Osteocyte (in vitro differentiated cells): ENCODE measurements at places on chromosomes 7 and 10.

DNA sequence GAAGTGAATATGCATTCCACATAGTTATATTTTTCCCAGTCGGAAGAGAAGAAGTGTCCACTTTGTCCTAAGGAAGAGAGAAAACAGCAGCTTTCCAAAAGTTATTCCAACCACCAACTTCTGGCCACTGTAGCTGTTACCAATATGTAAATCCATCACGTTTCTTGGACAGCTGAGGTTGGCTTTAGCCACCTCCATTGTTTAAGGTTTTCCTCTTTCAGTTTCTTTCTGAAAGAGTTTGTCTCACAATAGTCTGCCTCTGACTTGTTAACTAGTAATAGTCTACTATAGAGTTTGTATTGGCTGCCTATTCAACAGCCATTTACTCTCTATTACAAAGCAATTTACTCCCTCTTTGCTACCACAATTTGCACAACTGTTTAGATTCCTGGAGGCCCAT lies 457.6 kb upstream of the LRRN3 start:
- DNase-seq, result no peak

GRCh38 chr7:122258971-122259370 lies 45.6 kb downstream of the FEZF1 start:
- no peak for DNase-seq

DNA sequence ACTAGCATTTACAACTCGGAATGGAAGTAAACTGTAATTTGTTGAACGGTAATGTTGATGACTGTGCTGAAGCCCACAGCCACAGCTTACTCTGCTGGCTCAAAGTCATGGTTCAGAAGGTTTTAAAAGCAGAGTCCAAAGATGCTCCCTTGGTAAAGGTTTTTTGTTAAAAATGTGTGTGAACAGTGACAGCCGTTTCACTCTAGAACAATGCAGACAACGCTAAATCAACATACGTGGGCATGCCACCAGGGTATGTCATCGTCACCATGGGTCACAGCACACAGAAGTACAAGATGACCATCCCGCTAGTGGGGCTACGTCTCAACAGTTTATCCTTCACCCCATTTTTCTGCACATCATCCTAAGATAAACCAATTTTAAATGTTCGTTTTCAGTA lies 106.5 kb upstream of the LANCL2 start:
- DNase-seq, result no peak

GRCh38 chr10:99329304-99329553 lies at the start of gene CNNM1:
TSS of gene CNNM1 (plus strand) at chr10:99329356. CDS start at chr10:99329388, 32 bp downstream.
- DNase-seq, result no peak

DNA sequence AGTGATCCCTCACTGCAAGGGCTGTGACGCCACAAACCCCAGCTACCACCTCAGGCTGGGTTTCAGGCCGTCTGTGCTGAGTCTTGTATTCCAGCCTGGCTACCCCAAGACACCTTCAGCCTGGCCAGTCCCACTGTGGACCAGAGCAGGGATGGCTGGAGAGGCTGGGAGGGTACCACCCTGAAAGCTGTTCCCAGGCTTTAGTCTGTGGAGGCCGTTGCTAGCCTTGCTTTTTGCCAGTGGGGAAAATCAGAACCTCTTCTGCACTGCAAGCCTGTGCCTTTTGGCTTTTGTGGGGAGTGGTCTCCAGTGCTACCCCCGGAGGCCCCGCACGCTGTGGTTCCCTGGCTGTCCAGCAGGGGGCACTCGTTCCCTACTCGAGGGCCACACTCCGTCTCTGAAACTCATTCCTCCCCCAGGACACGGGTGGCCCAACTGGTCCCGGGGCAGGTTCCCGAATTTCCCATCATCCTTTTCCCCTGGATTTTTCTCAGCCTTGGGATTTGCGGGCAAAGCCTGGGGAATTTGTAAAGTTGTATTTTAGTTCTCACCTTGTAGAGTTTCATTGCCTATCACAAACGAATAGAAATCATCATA lies 128.4 kb upstream of the BTBD16 start:
- DNase-seq, result no peak

DNA sequence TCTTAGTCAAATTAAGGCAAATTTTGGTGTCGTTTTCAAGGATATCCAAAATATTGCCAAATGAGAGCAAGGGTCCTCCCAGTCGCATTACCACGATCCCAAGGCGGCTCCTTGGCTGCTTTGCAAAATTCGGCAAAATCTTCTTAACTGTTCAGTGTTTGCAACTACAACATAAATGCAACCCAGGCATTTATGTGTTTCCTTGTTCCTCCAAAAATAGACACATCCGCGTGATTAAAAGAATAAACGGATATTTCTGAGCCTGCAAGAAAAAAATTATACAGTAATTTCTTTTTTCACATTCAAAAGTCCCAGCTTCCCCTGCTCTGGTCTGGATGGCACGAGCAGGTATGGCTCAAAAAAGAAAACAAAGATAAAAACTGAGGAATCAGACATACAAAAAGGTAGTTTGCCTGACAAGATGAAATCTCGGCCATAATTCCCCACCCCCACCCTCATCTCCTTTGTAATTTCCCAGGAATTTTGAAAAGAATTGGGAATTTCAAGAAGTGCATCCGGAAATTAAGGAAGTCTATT lies 6.0 kb downstream of the SKIDA1 start:
- DNase-seq, result no peak

DNA sequence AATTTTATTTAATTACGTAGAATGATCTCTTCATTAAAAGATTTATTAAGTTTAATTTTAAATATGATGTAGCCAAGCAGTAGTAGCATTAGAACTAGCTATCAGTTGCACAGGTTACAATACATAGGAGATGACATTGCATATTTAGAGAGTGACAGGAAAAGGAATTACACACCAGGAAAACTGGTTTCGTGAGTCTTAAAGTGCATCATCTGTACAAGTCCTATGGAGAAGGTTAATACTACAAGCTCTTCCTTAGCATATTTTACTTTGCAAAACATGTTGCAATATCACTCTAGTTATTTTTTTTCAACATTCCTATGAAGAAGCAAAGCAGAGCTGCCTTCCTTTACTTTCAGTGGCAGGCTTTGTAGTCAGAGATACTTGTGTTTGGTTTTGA lies 20.2 kb upstream of the SEM1 start:
- no peak for DNase-seq

DNA sequence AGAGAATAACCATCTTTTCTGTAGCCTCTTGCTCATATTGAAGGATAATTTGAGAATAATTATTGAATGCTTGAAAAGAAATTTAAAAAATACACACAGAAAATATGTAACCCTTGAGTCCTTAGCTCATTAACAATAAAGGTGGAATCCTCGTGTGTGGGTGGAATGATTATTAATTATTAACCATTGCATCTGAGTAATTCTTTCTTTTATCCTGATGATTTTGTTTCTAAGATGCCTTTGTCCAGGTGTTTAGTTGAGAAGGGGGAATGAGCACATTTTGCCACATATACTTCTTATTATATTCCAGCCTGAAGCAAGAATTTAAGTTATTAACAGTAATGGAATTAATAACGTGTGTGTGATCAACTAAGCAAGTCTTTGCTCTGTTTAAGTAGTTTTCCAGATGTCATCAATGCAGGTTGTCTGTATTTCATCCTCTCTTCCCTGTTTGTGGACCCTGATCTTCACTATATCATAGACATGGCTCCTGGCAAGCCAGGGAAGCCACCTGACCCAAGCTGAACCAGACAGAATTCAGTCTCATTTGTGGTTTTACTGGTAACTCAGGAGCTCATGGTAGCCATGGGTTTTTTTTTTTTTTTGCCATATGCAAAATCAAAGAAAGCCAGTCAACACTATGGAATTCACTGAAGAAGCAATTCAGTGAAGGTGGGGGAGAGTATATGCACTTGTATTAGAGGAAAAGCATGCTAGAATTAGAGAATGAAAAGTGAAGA lies 144.3 kb downstream of the KIF20B start:
- DNase-seq, result no peak

DNA sequence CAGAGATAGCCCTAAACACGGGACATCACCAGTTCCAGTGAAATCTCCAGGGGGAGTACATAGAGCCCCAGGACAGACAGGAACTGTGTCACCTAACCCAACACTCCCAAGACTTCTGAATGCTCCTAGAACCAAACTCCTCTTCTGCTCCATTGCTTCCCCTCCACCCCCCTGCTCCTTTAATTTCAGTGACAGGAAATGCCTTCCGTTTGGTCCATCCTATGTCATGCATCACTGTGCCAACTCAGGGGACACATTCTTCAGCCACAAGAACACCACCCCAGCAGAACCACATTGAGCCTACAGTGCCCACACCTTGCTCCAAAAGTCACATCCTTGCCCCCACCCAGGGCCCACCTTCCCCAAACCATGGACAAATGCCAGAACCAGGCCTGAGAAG lies 100.5 kb downstream of the KCNMA1 start:
- no peak for DNase-seq

GRCh38 chr7:68444956-68445355 lies 1153.3 kb upstream of the AUTS2 start:
- no peak for DNase-seq

DNA sequence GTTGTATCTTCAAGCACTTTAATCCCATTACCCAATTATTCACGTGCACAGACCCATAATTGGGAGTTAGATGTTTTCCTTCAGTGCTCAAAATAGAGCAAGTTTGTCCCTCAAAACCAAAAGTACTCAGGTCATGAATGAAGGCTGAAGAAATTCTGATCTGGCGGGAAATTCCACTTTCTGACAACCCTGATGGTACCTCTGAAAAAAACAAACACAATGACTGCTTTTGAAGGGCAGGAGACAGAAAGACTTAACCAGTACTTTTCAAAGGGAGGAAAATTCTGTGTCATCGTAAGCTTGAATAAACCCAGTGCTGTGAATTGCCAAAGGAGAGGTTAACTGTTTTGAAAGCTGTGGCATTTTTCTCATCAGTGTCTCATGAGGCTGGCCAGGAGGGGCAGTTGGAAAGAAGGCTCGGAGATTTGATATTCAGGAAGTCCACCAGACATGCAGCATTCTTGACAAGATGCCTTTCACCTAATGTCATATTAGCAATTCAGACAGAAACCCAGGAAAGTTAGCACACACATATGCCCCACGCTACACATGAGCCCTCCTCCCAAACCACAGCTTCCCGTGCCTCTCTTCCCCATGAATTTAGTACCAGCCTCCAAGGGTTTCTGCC lies 347.0 kb downstream of the KCNMA1 start:
- no peak for DNase-seq

- no peak for DNase-seq
Measured at GRCh38 chr7:17392846-17393245, 94.4 kb downstream of the AHR start.

GRCh38 chr7:47283497-47284131 lies 298.3 kb downstream of the TNS3 start:
- no peak for DNase-seq

DNA sequence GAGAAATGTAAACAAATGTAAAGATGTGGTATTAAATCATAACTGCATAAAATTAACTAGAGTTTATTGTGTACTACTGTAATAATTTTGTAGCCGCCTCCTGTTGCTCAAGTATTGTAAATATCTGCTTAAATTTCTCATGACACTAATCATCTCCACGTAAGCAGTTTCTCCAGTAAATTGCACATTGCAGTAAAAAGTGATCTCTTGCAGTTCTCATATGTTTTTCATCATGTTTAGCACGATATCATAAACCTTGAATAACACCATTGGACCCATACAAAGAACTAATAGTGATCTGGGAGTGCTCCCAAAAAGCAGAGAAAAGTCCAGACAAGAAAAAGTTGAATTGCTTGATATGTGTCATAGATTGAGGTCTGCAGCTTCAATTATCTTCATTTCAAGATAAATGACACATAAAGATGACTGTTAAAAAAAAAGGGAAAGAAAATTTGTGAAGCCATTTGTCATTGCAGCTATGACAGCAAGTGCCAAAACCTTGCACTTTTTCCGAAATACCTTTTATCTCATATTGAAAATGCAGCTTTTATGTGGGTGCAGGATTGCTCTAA lies 15.3 kb downstream of the LIPA start:
- no peak for DNase-seq
